ENCODE measurements at places on chromosomes 2 and 18.

DNA sequence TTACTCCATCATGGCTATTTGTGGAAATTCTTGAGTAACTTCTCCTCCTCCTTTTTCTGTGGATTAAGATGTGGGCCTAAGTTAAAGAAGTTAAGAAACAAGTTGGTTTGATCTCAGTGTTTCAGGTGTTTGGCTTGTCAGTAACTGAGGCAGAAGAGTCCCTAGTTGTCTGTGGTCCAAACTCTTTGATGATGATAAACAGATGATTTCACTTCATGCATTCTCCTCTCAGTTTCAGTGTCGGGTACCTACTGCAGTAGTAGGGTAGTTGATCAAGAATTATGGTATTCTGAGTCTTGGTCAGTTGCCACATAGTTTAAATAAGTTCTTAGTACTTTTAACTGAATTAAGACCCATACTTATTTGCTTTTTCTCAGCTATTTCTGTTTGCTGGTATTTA is 85.6 kb downstream of the NCOA1 start:
- no peak for DNase-seq

DNA sequence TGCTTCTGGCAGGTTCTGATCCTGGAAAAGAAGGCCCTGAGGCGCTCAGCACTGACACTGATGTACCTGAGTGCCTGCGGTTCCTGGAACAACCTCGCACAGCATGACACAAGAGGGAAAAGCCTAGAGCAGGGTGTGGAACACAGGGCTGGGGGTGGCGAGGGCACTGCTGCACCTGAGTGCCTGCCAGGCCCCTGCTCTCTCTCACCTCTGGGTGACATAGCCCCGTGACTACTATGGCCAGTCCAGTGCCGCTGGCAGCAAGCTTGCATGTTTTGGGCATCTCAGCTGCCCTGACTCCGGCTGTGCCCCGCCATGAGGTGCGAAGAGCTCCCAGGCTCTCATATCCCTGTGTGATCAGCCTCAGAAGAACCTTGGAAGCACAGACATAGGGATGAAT is 825.2 kb upstream of the SALL3 start:
- no peak for DNase-seq

DNA sequence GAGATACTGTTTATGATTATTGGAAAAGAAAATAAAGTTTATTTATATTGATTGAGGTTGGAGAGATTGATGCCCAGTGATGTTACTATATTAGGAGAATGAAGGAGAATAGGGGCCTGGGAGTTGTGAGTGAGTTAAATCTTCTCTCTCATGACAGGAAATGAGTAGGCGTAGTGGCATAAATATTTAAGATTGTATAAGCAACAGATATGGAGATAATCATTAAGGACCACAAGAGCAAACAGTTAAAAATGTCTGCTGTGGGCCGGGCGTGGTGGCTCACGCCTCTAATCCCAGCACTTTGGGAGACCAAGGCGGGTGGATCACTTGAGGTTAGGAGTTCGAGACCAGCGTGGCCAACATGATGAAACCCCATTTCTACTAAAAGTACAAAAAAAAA is 62.7 kb downstream of the PTRHD1 start:
- no peak for DNase-seq

GRCh38 chr18:77039196-77040130 is 93.1 kb downstream of the MBP start:
- DNase-seq: no peak

GRCh38 chr2:223269386-223269785 is 217.4 kb downstream of the KCNE4 start:
- no peak for DNase-seq

DNA sequence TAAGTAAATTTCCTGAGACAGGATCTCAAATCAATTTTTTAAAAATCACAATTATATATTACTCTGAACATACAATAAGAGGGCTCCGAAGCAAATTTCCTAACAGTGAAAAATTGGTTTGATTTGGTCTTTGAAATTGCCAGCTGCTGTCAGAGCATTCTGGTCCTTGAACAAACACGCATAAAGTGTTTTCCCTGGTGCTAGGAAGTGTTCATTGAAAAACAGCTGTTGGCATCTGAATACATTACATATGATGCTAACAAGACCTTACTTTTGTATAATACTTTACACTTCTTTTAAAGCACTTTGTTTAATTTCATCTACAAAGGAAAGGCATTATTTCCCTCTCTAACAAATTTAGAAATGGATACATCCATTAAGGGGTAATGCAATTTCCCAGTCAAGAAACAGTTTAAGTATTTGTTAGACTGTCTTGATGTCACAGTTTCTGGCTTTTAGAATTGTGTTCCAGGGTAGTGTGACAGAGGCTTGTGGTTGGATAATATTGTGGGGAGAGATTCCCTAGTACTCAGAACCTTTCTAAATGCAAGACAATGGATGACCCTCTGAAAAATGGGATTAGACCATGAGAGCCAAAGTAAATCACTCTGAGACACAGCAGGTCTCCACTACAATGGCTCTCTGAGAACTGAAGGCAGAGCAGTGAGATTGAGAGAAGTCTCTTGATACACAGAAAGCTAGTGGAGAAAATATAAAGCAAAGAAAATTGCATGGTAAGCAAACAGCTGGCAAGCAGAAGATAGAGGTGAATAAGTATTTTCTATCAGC is 299.0 kb downstream of the TRIB2 start:
- DNase-seq: no peak

- no peak for DNase-seq
Observed at GRCh38 chr18:36547544-36547943, 250.0 kb downstream of the FHOD3 start.

GRCh38 chr2:179837408-179837807 is 24.0 kb downstream of the ZNF385B start:
- no peak for DNase-seq

GRCh38 chr2:128392207-128392606 is 73.5 kb upstream of the HS6ST1 start:
- DNase-seq: no peak

DNA sequence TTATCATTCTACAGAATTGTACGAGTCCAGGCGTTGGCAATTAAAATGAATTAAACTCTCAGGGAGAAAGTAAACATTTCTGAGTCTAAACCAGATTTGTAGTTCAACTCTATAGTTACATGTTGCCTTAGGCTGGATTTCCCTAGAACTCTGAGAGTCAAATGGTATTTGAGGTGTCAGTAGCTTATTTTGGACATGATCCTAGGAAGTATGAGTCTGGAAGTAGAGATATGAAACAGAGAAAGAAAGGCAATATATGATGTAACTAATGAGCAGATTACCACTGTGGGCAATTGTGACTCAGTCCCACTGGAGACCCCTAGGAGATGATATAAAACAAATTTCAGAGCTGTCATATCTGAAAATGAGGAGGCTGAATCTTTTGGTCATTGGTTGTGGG is 199.1 kb upstream of the UBE2E3 start:
- no peak for DNase-seq

- DNase-seq: no peak
Observed at GRCh38 chr2:188808947-188809355, 165.2 kb upstream of the COL3A1 start.

DNA sequence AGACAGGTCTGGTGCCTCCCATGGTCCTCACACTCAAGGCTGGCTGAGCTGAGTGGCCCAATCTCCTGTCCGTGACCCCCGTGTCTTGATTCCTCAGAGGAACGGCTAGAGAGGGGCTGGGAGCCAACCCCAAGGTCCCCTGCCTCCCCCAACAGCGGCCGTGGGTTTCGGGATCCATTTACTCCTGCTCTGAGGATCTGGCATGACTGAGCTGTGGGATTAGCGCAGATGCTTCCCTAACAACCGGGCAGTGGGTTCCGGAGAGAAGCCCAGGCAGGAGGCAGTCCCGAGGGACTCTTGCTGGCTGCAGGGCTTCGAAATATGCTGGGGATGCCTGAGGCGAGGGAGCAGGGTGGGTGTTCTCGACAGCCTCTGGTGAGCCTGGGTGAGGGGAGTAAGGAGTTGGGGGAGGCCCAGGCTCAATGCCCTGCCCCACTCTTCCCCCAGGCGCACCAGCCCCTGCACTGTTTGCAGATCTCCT is 18.9 kb downstream of the GPR35 start:
- DNase-seq: no peak
